ENCODE measurements at places on chromosomes 3 and 15. TPM values are rescaled to one million over a fixed set of nuclear protein-coding genes. Genes with fewer than 3 reads are reported as not detected.
A peak's percentile ranks its signal among the peaks of the same experiment; 100 is the strongest.

DNA sequence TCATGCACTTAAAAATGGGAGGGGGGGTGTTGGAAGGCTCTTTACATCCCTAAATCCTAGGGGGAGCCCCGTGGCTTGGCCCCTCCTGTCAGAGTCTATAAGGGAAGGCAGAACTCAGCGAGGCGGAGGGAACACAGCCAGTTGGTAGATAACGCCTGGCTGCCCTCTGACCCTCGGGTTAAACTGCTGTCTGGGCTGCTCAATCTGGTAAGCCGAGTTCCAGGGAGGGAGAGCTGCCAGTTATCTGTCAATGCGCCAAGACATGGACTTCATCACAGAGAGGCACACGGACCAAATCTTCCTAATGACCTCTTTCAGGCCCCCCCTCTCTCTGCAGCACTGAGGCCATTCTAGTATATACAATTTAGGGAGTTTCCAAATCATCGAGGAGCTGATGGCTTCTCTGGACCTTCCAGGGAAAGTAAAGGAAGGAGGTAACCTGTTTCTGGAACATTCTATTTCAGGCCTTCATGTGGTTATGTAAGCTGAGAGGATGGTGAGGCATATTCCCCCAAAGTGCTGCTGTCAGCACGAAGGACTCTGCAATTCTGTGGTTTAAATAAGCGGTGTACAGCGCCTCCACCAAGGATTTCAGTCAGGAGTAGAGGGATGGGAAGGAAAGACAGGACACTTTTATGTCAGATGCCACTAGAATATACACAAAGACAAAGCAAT, 349.0 kb downstream of the MCTP2 start:
- no peak for DNase-seq
- H3K27me3 ChIP-seq = no peaks in the 10 kb centered on the region
- H3K36me3 ChIP-seq = no peaks in the 10 kb centered on the region
- peaks cover 11% of the 10 kb centered on the region for H3K4me1 ChIP-seq
- H3K4me3 ChIP-seq = no peak overlapping the region

GRCh38 chr3:94246171-94246570, 183.3 kb downstream of the NSUN3 start:
- no peak overlapping the region for H3K27ac ChIP-seq
- no peaks in the 10 kb centered on the region for H3K36me3 ChIP-seq
- DNase-seq = no peak
- H3K4me3 ChIP-seq = no peak overlapping the region
- H3K27me3 ChIP-seq = peaks cover 7% of the 10 kb centered on the region

GRCh38 chr15:31171731-31172130, 70.2 kb upstream of the TRPM1 start:
- no peak for DNase-seq
- H3K4me3 ChIP-seq = no peak overlapping the region
- H3K27ac ChIP-seq = no peak overlapping the region
- H3K4me1 ChIP-seq = no peaks in the 10 kb centered on the region

MORC1 gene
- total RNA-seq = not detected

DNA sequence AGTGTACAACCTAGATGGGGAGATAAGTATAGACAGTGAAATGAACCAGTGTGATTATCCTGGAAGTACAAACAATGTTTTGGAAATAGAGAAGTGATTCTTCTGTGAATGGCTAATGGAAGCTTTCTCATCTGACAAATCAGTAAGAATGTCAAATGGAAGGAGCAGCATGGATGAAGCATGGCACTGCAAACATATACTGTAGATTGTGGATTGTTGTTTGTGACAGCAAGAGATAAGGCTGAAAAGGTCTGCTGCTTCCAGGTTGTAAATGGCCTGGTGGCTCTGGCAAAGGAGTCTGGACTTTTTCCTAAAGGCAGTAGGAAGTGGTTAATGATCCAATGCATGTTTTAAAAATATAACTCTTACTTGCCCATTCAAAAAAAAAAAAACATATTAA, 71.3 kb downstream of the FBN1 start:
- H3K36me3 ChIP-seq = no peaks in the 10 kb centered on the region
- no peak for DNase-seq
- no peak overlapping the region for H3K4me3 ChIP-seq

DNA sequence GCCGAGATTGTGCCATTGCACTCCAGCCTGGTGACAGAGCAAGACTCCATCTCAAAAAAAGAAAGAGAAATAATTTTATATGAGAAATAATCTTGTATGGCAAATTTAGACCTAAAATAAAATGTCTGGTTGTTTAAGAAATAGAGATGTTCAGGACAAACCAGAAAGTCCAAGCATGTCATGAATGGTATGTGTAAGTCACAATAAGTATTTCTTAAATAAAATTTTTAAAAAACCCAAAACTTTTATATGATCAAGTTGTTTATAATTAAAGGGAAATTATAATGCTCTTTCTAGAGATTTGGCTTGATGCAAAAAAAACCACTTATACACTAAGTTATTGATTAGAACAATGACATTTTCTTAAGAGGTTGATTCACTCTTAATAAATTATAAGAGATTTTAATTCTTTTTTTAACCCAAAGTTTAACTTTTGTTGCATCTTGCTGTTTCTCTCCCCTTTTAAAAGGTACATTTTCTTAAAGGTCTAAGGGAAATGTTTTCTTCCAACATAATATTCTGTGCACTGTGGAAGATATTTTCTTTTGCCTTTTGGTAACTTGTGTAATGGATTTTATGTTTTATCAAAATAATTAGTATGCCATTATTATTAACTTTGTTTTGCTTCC, 105.7 kb downstream of the RTP4 start:
- no peaks in the 10 kb centered on the region for H3K27me3 ChIP-seq
- no peak overlapping the region for H3K4me3 ChIP-seq
- H3K27ac ChIP-seq = no peak overlapping the region
- H3K36me3 ChIP-seq = no peaks in the 10 kb centered on the region
- H3K4me1 ChIP-seq = no peaks in the 10 kb centered on the region
- no peak for DNase-seq

GRCh38 chr15:49860101-49860500, 239.3 kb downstream of the DTWD1 start:
- H3K36me3 ChIP-seq = no peaks in the 10 kb centered on the region
- no peaks in the 10 kb centered on the region for H3K4me1 ChIP-seq
- H3K27ac ChIP-seq = no peak overlapping the region
- DNase-seq = no peak

DNA sequence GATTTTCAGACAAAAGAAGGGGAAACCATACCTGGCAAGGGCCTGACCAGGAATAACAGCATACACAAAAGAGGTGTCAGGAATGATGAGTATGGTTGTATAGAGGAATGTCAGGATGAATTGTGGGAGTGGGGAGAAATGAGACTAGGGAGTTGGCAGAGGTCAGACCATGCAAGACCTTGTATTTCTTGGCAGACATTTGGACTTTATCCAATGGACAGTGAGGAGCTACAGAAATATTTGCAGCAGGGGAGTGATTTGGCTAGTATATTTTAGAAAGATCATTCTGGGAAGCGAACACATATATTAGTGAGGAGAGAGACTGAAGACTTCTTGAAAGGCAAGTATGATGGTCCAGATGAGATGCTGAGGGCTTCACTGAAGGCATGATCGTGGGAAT, 25.4 kb upstream of the ALPK3 start:
- H3K27ac ChIP-seq = no peak overlapping the region
- H3K4me3 ChIP-seq = no peak overlapping the region
- H3K27me3 ChIP-seq = no peaks in the 10 kb centered on the region
- peaks cover 14% of the 10 kb centered on the region for H3K4me1 ChIP-seq
- DNase-seq = no peak

CCR8 gene
- not detected for total RNA-seq

GRCh38 chr3:146851665-146852064, 246.5 kb upstream of the PLSCR5 start:
- H3K4me3 ChIP-seq = no peak overlapping the region
- H3K27me3 ChIP-seq = no peaks in the 10 kb centered on the region
- H3K27ac ChIP-seq = no peak overlapping the region
- no peak for DNase-seq

- H3K27me3 ChIP-seq = no peaks in the 10 kb centered on the region
- H3K4me1 ChIP-seq = no peaks in the 10 kb centered on the region
- H3K4me3 ChIP-seq = no peak overlapping the region
- no peak for DNase-seq
- no peak overlapping the region for H3K27ac ChIP-seq
These were observed 1.9 kb upstream of the NR2E3 start for GRCh38 chr15:71808311-71809020.

DNA sequence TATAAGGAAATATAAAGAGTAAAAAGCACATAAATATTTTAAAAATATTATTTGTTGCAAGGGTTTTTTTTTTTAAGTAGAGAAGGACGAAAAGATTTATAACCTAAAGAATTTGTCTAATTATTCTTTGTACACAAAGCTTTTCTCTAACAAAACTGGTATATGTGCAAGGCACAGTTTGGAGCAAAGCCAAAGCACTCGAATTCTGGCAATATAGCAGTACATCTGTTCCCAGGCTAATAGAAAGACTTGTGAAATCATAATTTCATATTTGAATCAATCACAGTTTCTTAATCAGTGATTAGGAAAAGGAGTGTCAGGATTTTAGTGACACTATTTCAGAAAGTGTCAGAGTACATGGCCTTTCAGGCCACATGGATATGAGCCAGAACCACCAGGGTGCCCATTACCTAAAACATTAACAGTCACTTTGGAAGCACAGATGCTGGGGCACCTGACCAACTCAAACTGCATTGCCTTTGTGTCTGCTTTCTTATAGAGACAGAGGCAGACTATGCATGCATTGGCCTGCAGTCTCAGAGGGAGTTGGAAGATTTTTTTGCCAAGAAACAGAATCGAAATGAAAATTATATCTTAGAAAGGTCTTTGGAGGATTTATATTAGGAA, 651.8 kb upstream of the SGO1 start:
- DNase-seq = no peak
- H3K36me3 ChIP-seq = no peaks in the 10 kb centered on the region
- H3K27ac ChIP-seq = no peak overlapping the region
- H3K27me3 ChIP-seq = no peaks in the 10 kb centered on the region

DNA sequence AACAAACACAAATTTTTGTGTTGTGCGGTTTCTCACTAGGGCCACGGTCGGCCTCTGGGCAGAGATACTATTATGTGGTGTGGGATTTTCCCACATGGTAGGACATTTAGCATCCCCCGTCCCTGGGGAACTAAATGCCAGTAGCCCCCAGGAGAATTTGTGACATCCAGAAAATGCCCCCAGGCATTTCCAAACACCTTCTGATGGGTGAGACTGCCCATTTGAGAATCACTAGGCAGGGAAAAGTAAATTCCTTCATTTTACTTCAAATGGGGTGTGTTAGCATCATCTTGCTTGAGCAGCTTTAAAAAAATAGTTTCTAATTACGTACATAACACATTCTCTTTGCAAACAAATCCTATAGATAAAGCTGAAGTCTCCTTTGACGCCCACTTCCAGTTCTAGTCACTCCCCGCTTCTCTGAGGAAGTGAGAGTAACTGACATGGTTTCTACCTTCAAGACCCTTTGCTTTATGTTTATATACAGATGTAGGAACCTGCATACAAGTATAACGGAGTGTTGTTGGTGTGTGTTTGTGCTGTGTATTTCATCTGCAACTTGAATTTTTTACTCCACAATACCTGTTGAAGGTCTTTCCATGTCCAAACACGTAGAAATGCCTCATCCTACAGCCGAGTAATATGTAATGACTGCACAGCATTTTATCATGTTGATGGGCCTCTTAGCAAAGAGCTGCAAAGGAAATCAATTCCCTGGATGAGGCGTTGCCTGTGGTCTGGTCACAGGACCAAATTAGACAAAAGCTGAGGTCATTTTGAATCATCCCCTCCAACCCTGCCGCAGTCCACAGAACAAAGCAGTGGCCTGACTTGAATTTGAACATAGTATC, 31.4 kb upstream of the ZBTB38 start:
- H3K36me3 ChIP-seq = no peaks in the 10 kb centered on the region
- no peak overlapping the region for H3K4me3 ChIP-seq
- no peaks in the 10 kb centered on the region for H3K27me3 ChIP-seq
- peak overlapping the region; percentile 27 for H3K27ac ChIP-seq

DNA sequence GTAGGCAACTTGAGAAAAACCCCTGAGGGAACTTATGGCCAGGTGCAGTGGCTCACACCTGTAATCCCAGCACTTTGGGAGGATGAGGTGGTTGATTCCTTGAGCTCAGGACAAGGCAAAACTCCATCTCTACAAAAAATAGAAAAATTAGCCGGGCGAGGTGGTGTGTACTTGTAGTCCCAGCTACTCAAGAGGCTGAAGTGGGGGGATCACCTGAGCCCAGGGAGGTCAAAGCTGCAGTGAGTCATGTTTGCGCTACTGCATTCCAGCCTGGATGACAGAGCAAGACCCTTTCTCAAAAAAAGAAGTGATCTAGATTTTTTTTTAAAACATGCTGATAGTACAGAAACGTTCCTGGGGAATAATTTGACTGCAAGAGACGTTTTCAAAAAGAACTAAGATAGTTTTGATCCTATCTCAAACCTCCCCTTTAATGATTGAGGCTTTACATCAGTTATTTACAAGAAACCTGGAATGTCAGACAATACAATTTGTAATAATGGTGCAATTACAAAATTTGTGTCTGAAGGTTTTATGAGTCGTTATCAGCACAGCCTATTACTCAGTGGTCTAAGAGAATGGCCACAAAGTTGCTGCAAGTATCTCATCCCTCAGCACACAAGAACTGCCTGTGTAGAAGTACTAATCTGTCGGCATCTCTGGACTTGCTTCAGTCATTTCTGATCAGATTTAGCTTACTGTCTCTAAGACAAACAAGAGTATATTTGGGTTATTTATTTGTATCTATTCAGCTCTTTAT, 32.2 kb upstream of the KLHL25 start:
- no peaks in the 10 kb centered on the region for H3K4me1 ChIP-seq
- DNase-seq = no peak
- no peak overlapping the region for H3K4me3 ChIP-seq

DNA sequence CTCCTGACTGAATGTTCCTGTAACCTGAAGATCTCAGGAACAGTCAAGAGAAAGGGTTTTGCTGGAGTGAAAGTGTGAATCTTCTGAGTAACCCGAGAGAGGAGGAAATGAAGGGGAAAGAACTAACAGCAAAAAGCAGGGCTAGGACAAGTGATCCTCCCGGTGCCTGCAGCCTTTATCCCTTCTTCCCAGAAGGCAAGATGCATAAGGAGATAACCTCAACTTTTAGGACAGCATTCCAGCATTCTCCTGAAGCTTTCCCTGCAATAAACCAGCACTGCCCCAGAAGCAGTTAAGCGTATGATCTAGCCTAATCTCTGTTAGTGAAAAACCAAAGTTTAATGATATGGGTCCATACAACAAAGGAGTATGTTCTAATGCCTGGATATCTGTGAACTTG, 298.8 kb downstream of the MEX3B start:
- no peak overlapping the region for H3K27ac ChIP-seq
- H3K4me1 ChIP-seq = no peaks in the 10 kb centered on the region
- H3K4me3 ChIP-seq = no peak overlapping the region

DNA sequence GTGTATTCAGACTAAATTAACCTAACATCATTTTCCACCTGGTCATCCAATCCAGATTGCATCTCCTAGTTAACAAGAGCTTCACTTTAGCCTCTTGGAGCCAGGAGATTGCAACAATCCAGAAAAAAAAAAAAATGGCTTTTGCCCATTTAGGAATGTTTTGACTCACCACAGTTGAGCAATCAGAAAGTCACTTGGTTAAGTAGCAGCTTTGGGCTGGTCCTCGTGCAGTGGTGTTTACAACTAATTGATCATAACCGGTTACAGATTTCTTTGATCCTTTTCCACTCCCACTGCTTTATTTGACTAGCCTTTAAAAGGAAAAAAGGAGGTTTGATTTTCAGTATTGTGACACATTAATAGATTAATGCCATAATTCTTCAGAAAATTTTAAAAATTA, 688.8 kb upstream of the CCDC54 start:
- H3K27me3 ChIP-seq = no peaks in the 10 kb centered on the region
- H3K36me3 ChIP-seq = no peaks in the 10 kb centered on the region
- DNase-seq = no peak
- no peak overlapping the region for H3K4me3 ChIP-seq
- H3K4me1 ChIP-seq = no peaks in the 10 kb centered on the region

Data from upper lobe of right lung (tissue), 1 donor.